ENCODE measurements at places on chromosomes 4 and X.

- DNase-seq = no peak
Measured at GRCh38 chr4:79042079-79042674, 102.9 kb upstream of the PAQR3 start.

DNA sequence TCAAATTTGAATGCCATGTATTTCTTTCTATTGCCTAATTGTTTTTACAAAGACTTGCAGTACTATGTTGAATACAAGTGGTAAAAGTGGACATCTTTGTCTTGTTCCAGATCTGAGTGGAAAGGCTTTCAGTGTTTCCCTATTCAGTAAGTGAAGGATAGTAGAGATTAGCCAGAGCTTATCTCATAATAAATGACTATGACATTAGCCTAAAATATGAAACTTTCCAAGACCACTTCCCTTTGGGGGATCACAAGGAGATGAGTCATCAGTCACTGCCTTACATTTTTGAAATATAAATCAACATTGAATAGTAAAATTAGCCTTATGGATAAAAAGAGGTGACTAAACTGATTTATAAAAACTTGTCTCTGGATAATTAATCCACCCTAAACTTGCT, 554.1 kb upstream of the MAGEB2 start:
- DNase-seq = no peak

DNA sequence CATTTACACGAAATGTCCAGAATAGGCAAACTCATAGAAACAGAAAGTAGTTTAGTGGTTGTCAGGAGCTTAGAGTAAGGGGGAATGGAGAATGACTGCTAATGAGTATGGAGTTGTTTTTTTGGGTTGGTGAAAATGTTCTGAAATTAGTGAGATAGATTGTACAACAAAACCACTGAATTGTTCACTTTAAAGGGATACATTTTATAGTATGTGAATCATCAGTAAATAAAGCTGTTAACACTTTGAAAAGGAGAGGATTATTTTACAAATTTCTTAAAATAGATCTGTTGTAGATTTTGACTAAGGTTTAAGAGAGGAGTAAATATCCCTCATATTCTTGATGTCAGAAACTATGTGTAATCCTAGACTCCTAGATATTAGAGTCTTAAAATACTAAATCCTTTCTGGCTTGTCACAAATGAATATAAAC, 82.7 kb downstream of the RAPGEF2 start:
- DNase-seq = no peak

GRCh38 chr4:22680065-22680642, 12.6 kb upstream of the GBA3 start:
- DNase-seq = no peak

DNA sequence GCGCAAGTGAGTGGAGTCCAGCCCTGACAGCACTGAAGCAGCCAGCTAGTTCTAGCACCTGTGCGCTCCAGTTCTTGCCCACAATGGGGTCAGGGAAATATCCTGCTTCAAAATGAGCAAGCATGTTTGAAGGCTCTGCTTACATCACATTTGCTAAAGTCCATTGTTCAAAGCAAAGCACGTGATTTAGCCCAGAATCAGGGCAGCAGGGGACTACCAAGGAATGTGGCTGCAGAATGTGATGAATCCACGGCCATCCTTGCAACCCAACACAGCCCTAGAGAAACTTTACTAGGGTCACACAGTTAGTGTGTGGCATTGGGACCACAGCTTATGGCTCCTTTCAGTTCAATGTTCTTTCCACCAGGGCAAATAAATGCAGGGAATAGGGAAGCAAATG, 47.3 kb upstream of the SMIM31 start:
- DNase-seq = no peak

DNA sequence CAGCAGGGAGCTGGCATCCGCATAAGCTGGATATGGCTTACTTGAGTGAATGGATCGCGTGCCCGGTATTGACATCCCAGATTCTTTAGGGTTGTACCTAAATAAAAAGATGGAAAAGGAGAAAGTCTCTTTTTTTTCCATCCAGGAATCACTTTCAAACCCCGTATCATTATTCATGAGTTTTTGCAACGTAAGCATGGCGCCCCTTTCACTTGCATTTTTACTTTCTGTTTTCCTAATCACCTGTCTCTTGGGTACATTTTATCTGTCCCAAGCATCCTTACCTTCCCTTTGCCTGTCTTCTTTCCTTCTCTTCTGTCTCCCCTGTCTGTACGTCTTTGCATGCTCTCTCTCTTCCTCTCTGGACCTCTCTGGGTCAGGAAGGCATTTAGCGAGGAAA, 128.6 kb downstream of the CPE start:
- no peak for DNase-seq

DNA sequence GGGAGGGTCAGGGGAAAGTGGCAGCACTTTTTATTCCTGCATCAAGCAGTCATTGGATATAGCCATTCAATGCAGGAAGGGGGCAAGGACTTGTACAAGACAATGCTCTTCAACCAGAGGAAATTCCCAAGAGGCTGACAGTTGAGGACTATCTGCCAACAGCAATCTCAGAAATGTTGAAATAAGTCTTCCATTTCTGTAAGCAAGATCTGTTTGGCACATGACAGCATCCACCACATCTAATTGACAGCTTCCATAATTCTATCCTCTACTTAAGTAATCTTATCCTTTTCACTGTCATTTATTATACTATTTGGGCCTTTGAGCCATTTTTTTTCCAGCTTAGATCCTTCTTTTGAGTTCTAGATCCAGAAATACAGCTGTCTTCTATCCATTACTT, 110.7 kb downstream of the CFAP299 start:
- DNase-seq = no peak

DNA sequence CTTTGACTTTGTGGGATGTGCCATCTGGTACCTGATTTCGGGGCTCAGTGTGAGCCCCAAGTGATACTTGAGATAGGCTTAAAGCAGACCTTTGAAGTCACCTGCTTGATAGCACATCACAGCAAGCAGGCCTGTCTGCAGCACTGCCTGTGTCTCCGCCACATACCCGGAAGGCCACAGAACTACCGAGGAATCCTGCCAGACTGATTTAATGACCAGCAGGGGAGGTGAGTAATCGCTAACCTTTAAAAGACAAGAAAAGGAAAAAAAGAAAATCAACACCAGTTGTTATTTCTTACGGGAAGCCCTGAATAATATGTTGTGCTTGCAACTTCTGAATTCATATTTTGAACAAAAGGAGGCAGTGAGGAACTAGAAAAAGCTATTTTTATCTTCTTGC, 6.8 kb downstream of the PTCHD1 start:
- no peak for DNase-seq

DNA sequence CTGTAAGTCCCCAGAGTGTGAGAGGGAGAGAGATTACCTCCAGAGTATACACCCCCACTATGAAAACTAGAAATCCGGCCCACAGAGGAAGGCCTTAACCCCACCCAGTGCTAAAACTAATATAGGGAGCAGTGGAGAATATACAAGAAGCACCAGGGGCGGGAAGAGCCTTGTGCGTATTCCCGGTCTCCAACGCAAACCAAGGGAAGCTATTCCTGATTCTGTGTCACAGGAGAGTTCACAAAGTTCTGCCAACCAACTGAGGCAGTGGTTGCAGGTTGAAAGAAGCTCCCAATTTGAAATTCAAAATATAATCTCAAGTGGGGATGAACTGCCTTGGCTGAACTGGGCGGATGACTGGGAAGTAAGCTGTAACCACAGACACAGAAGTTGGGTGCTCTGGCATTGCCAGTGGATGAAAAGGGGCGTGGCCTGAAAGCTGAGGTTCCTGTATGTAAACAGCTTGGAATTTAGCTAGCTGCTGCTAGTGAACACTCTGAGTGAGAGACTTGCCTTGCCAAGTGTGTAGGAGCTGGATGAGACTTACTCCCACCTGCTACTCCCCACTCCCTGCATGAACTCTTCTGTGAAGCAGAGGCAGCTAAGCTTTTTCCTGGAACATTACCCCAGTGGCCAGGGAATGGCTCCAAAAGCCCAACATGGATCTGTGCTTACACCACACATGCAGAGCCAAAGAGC, 32.7 kb downstream of the ELF2 start:
- peak; percentile 26 for DNase-seq

- no peak for DNase-seq
Measured at GRCh38 chr4:7187691-7188090, 4.6 kb upstream of the SORCS2 start.

DNA sequence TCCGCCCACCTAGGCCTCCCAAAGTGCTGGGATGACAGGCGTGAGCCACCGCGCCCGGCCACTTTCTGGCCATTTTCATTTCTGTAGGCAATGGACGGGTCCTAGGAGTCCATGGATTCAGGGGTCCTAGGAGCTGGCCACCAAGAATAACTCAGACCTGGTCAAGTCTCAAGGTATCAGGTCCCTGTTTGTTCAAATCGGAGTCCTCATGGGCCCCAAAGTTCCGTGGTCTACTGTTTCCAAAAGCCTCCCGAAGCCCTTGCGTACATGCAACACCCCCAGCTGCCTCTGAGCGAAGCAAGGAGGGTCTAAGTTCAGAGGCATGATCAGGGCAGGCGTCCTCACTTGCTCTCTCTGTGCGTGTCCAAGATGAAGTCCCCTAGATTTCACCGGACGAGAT, 30.1 kb downstream of the P2RY8 start:
- DNase-seq = no peak

DNA sequence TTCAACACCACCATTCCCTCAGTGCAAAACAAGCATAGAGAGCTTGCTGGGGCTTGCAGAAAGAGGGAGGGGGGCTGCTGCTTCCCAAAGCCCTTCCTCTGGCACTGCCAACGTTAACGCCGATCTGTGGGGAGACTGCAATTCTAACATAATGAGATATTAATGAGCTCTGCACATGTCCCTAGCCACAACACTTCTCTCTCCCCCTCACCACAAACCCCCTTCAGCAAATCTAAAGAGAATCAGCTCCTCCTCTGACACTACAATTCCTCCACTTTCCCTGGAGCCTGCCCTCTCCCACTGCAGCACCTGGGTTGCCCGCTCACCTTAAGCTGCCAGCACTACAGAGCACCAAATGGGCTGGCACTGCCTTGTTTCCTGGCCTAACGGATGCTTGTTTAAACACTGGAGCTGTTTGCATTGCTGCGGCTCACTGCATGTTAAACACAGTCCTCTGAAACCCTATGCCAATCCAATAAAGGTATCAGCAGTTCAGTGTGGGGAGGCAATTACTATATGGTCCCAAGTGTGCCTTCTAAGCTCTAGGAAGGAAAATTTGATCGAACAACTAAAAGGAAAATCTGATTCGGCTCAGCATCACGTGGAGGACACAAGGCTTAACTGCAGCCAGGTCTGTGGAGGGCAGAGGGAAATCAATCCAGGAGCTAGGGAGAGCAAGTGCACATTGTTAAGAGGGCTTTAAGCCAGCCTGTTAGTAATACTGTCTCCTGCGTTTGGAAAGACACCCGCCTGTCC, 232.4 kb downstream of the MAML3 start:
- DNase-seq = no peak

- DNase-seq = no peak
Measured at GRCh38 chr4:94403751-94404150, 48.0 kb upstream of the PDLIM5 start.

DNA sequence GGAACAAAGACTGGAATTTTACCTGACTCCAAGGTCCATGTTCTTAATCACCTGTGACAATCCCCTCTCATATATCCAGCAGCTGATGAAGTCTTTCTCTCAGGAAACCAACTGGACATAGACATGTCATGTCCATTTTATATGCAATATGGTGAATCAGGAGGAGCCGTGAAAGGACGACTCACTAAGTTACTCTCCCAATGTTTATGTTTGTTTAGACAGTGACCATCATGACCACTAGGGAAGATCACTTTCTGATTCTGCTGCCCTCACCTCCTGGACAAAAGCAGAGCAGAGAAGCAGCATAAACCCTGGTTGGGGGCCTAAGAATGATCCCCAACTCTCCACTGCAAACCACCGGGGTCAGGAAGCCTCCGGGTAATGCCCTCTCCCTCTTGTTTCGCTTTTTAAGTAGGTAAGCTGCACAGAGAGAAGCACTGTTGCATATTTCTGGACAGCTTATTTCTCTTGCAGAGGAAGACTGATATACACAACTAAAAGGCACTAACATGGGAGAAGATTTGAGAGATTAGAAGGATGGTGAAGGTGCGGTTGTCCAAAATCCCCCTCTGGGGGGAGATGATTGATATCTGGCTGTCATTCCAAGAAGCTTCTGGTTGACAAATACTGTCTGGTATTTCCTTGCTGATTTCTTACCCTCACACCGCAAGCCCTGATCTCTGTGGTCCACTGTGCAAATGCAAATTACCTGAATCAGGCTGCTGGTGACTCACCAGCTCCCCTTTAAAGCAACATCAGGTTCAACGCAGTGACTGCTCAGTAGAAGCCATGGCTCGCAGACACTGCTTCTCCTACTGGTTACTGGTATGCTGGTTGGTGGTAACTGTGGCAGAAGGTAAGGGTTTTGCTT, at the start of gene ODAPH:
ODAPH (plus strand) TSS at position 773 of the 871 bp plus-strand sequence; CDS start at position 790, 17 bp downstream.
- no peak for DNase-seq

DNA sequence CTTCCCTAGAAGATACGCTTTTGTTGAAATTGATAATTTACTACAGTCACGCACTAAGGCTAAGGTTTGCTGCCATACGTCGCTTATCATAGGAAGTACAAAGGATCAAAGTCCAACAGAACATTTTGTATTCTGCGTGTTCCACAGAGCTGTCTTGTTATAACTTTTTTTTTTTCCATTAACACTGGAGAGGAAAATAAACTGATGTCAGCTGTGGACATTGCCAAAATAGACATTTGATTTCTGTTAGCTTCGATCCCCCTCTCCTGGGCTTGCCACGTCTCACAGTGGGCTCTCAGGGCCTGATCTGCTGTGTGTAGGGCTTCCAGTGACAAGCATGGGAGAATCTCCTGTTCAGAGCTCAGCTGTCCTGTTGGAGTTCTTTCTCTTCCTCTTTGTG, 93.3 kb downstream of the SPATA18 start:
- no peak for DNase-seq

DNA sequence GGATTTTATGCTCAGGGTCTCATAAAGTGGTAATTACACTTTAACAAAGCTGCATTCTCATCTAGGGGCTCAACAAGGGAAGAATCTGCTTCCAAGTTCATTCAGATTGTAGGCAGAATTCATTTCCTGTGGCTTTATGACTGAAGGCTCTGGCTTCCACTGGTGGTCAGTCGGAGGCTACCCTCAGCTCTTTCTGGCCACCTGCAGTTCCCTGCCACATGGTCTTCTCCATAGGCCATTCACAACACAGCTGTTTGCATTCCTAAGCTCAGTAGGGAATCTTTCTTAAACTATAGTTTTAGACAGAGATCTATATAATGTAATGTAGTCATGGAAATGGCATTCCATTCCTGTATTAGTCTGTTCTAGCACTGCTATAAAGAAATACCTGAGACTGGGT, 973.0 kb upstream of the SLIT2 start:
- no peak for DNase-seq
